ENCODE measurements at places on chromosomes 5 and 9.

DNA sequence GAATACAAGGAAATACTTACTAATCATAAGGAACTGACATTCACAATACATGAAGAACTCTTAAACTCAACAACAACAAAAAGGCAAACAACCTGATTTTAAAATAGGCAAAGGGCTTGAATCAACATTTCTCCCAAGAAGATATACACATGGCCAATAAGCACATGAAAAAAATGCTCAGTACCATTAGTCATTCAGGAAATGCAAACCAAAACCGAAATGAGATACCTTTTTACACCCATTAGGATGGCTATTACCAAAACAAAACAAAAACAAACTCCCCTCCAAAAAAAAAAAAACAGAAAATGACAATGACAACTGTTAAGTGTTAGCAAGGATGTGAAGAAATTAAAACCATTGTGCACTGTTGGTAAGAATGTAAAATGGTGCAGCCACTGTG is 104.1 kb upstream of the ZNF462 start:
- DNase-seq: no peak

DNA sequence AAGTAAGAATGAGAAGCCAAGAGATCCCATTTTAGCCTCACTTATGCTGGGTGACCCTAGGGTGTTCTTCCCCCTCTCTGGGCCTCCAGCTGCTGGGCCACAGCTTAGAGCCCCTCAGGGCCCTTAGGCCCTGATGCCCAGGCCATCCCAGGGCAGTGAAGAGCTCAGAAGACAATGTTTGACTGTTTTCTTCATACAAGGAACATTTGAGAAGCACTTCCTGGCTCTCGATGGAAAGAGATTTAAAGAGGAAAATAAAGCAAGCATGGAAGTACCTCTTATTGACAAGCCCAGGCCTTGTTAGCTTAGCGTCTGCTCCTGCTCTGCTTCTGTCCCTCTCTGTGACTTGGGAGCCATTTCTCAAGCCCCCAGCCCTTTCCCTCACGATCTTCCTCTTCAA is 165.9 kb upstream of the SMIM23 start:
- no peak for DNase-seq

- DNase-seq: no peak
Observed at GRCh38 chr5:23353286-23353685, 154.1 kb upstream of the PRDM9 start.

DNA sequence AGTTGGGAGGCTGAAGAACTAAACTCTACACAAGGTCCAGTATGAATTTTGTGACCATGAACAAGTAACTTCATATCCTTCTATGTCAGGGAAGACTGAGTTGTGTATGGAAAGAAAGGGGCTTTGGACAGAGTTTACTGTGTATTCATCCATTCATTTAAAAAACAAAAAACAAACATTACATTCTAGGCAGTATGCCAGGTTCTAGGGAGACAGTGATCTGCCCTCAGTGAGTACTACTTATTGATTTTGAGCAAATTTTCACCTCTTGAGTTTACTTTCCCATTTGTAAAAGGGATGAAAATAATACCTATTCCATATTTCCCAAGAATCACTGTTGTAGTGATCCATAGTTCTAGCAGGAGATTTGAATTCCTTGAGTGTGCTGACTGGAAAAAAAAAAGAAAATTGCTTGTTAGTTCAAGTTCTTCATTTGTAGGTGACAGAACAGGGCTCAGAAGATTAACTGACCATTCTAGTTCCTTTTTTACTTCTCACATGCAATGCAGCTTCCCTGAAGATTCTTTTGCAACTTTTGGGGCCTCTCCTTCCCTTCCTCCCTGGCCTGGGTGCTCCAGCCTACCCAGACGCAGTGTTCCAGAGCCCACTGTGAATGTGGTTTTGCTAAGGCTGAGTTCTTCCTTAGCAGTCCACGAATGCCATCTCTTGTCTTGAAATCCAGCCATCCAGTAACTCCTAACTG is 2.6 kb upstream of the GAPVD1 start:
- DNase-seq: no peak

GRCh38 chr9:88746743-88747398 is 211.9 kb downstream of the NXNL2 start:
- no peak for DNase-seq

DNA sequence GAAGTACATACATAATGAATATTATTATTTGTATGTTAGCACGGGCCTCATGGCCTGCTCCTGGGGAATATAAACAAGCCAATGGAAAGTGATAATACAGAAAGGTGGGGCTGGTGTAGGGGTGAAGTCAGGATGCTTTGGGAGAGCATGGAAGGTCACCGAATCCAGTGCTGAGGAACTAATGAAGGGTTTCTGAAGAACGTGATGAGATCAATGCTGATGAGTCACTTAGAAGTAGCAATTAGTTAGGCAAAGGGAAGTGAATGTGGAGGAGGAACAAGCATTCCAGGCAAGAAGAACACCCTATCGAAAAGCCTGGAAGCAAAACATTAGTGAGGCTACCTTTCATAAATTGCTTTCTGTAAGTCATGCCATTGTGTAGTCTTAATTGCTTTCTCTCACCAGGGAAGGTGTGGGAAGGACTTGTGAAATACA is 2.1 kb downstream of the ANXA1 start:
- no peak for DNase-seq

DNA sequence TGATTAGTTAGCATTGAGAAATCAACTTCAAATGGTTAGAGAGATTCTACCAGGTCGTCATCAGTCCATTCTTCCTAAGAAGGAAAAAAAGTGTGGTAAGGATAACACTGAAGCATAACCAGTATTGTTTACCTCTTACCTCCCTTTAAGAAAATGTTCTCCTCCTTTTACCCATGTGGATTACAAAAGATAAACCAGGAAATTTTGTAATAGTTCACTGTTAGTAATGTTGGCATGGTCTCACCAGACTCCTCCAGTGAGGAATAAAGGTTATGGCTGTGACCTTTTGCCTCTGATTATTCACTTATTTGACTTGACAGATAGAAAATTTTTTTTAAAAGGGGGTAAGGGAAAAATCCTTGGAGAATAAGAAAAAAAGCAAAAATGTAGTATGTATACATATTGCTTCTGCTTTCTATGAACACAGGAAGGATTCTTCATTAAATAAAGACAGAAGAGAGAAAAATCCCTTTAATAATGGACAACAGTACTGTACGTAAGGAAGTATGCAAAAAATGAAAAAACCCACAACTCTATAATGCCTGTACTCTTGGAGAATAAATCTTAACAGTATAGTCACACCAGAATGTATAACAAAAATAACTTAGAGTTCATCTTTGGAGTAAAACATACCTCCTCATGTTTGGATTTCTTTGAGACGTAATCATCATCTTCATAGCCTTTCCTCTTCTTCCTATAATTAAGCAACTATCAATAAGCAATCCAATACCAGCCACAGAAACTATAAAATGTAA is 18.1 kb downstream of the CCNH start:
- no peak for DNase-seq

- no peak for DNase-seq
Observed at GRCh38 chr5:56520986-56521730, 288.0 kb upstream of the ANKRD55 start.

DNA sequence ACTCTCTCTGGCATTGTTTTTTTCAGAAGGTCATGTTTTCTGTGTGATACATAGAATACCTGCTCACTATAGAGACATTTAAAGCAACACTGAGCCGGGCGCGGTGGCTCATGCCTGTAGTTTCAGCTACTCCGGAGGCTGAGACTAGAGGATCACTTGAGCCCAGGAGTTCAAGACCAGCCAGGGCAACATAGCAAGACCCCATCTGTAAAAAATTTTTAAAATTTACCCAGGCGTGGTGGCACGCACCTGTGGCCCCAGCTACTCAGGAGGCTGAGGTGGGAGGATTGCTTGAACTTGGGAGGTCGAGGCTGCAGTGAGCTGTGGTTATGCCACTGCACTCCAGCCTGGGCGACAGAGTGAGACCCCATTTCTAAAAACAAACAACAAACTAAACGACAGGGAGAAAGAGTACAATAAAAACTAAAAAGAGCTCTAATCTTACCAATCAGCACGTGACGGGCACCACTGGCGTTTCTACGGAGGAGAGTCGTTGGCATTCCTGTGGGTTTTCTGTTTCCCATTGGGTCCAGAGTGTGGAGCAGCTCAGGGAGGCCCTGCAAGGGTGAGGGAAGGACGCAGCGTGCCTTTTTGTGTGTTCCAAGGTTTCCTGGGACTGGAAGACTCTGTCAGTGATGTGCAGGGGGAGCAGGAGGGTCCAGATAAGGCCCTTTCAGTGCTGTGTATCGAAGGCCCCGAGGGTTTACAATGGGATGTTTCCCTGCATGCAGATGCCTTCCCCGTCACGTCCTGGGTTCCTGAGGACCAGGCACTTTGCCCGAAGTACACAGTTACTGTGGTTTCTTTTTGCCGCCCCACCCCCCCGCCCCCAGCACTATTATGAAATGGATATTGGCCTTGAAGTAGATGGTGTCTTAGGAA is 7.2 kb upstream of the RNU6ATAC start:
- no peak for DNase-seq

GRCh38 chr5:2797160-2797559 is 45.7 kb upstream of the IRX2 start:
- DNase-seq: no peak

- DNase-seq: no peak
Observed at GRCh38 chr5:136236479-136237083, 43.6 kb upstream of the SMIM32 start.

- no peak for DNase-seq
Observed at GRCh38 chr5:12934722-12935121, 1009.8 kb downstream of the DNAH5 start.

GRCh38 chr5:35303152-35303551 is 72.9 kb upstream of the PRLR start:
- DNase-seq: no peak

DNA sequence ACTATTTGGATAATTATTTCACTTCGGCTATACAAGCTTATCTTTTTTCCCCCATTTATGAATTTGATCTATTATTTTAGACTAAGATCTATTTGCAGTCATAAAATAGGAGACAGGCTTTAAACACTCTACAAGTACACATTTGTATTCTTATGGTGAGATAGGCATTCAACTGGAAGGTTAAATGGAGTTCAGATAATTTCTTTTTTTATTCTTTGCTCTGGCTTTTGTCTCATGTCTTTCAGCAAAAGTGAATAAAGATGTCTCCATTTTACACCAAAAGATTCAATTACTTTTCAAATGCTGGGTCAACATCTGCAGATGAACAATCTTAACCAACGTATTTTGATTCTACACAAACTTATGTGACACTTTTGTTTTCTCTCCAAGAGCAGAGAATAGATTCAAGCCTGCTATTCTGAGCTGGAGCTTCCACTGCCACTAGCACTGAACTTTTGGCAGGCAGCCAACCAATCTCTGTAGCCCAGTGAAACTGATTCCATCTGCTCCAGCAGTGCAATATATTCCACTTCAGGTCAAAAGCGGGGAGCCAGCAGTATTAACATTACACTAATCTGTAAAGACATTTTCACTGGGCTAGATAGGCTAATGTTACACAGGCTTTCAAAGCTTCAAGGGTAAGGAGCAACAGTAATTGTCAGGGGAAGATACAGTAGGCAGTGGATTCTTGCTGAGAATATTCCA is 452.0 kb upstream of the ZNF608 start:
- no peak for DNase-seq

- no peak for DNase-seq
Observed at GRCh38 chr5:27682600-27682999, 644.2 kb upstream of the CDH9 start.

GRCh38 chr9:96020792-96021550 is 145.5 kb downstream of the ERCC6L2 start:
- peak; percentile 27 for DNase-seq

DNA sequence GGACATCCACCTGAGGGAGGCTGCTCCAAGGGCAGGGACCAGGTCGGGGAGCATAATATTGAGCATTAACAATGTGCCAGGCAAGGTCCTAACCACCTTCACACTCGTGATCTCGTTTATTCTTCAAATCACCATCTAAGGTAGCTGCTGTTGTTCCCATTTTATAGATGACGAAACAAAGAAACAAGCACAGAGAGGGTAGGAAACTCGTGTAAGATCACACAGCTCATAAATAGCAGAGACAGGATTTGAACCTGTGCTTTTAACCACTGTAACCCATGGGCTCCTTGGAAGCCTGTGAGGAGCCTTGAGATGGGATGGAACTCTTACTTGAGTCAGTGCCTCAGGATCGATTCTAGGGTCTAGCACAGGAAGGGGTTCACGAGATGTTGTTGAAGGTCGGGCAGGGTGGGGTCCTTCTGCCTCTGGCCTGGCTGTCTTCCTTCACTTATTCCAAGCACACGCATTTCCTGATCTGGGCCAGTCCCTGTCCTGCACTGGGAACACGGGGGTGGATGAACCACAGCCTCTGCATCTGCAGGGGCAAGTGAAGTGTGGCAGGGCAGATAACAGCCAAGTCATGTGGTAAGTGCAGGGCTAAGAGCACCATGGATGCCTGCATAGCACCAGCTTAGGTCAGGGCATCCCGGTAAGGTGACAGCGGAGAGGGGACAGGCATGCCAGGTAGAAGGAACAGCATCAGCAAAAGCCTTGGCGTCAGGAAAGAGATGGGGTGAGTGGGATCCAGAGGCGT is 188.1 kb downstream of the MELK start:
- no peak for DNase-seq

- DNase-seq: no peak
Observed at GRCh38 chr9:12854221-12854620, 79.4 kb downstream of the LURAP1L start.

DNA sequence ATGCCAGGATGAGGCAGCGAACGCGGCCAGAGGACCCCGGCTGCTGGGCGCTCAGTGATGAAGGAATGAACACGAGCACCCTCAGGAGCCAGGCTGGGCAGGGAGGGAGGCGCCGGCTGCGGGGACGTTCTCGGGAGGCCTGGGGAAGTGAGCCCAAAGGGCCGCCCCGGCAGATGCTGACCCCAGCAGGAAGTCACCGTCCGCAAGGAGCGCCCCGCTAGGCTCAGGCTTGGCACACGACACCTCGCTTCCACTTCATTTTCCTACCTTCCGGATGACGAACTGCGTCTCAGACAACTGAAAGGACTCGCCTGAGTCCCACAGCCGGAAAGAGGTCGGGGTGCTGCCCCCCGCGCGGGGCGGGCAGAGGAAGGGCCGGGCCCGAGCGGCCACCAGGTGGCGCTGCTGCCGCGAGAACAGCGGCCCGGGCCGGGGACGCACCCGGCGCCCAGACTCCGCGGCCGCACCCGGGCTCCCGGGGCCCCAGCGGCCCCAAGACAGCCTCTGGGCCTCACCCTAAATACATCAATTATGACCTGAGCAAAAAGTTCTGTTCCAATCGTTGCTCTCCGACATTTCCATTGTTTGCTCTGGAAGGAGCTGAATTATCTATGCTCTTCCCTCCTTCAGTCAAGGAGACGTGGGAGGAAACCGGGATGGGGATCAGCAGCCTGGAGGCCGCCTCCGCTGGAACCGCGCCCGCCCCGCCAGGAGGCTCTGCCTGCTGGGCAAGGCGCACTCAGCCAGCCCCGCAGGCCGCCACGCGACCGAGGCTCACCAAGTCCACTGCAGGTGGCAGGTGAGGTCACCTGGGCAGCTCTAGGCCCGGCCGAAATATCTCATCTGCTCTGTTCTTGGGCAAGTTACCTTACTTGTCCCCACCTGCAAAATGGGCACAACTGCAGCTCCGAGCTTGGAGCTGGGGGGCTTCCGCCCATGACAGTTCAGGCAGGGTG is 107.0 kb downstream of the ZNF354C start:
- DNase-seq: peak; percentile 21

GRCh38 chr9:78030296-78030552 is 1.4 kb downstream of the GNAQ start:
- DNase-seq: no peak

All from stimulated activated CD8-positive, alpha-beta memory T cell treated with anti-CD3 and anti-CD28 coated beads, Interleukin-7, amount 100 ng/mL, for 48 hours (primary cell).